ENCODE measurements at places on chromosomes 1 and 21. TPM values are rescaled to one million over a fixed set of nuclear protein-coding genes. Genes with fewer than 3 reads are reported as not detected.

DNA sequence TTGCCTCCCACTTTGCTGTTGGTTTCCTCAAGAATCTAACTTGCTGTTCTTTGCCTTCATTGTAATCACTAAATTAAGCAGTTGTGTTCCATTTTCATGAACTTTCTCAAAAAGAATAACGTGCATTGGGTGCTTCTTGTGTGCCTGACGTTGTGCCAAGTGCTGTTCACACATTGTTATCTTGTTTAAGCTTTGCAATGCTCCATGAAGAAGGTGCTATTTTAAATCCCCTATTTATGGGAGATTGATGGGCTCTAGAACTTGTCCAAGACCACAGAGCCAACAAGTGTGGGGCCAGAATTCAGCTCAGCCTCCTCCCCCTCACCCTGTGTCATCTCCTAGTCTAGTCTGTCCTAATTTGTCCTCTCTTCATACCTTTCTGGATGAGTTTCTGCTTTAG lies 199.8 kb downstream of the C1orf94 start:
- H3K4me1 ChIP-seq = no peaks in the 10 kb centered on the region
- DNase-seq = no peak
- H3K4me3 ChIP-seq = no peak overlapping the region
- no peak overlapping the region for H3K27ac ChIP-seq
- H3K27me3 ChIP-seq = no peaks in the 10 kb centered on the region

DNA sequence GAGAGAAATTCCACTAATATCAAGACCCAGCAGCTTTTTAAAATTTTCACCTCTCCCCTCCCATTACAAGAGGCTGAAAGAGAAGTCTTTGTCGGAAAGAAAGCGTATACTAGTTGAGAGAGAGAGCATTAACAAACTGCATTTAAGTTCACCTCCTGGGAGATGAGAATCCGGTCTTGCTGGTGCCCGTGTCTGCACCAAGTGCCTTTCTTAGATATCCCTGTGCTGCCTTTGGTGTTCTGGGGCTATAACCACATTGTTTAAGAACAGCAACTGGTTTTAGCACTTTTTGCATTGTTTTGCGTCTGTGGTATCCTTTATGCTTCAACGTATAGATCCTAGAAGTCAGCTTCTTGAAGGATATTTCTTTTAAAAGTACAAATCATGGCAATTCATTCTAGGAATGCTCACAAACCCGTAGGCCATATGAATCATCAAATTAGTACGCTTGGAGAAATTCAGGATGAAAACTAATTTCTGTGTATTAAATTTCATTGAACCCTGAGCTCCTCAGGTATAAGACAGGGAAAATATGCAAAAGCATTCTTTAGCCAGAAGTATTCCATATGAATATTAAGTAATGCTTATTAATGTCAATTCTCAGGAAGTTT lies 3.4 kb upstream of the RPE65 start:
- no peak for DNase-seq
- H3K27ac ChIP-seq = no peak overlapping the region
- no peaks in the 10 kb centered on the region for H3K27me3 ChIP-seq
- no peaks in the 10 kb centered on the region for H3K4me1 ChIP-seq

- no peaks in the 10 kb centered on the region for H3K27me3 ChIP-seq
- no peak for DNase-seq
- H3K27ac ChIP-seq = no peak overlapping the region
- H3K4me3 ChIP-seq = no peak overlapping the region
- H3K36me3 ChIP-seq = no peaks in the 10 kb centered on the region
These were observed 60.2 kb downstream of the ODF2L start for GRCh38 chr1:86335916-86336315.

- H3K36me3 ChIP-seq = no peaks in the 10 kb centered on the region
- no peak overlapping the region for H3K27ac ChIP-seq
- DNase-seq = no peak
- H3K27me3 ChIP-seq = no peaks in the 10 kb centered on the region
- no peaks in the 10 kb centered on the region for H3K4me1 ChIP-seq
These were observed 74.4 kb downstream of the ACTL8 start for GRCh38 chr1:17829579-17829978.

DNA sequence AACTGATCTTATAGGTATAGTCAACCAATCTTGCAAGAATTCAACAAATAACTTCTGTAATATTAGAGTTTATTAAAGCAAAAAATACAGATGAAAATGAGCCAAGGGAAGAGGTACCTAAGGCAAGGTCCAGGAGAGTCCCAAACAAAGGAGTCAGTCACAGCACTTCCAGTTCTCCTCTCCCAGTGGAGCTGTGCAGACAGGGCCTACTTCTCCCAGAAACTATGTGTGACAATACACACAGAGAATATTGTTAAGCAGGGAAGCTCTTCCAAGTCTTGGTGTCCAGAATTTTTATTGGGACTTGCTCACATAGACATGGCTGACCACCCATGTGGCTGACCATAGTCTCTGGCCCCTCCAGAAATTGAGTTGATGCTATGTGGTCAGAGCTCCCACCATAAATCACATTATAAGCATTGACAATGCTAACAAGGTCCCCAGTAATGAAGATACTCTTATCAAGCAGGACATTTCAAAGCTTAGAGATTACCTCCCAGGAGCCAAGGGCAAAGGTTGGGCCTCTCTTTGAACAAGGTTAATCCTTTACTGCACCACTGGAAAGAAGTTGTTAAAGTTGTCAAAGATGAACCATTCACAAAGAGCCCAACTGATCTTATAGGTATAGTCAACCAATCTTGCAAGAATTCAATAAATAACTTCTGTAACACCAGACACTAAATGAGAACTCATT lies 3.5 kb upstream of the CD244 start:
- H3K36me3 ChIP-seq = no peaks in the 10 kb centered on the region
- H3K27me3 ChIP-seq = no peaks in the 10 kb centered on the region
- H3K27ac ChIP-seq = no peak overlapping the region

The FCGR2B gene
- total RNA-seq = 2.9 TPM

The VASH2 gene
- 0.28 TPM for total RNA-seq

The BSND gene
- total RNA-seq = not detected

The IQGAP3 gene
- 0.05 TPM for total RNA-seq

The KIRREL1 gene
- 90.0 TPM for total RNA-seq

All from ovary (tissue), 10 donors.